ENCODE measurements at places on chromosomes 7 and 10.

DNA sequence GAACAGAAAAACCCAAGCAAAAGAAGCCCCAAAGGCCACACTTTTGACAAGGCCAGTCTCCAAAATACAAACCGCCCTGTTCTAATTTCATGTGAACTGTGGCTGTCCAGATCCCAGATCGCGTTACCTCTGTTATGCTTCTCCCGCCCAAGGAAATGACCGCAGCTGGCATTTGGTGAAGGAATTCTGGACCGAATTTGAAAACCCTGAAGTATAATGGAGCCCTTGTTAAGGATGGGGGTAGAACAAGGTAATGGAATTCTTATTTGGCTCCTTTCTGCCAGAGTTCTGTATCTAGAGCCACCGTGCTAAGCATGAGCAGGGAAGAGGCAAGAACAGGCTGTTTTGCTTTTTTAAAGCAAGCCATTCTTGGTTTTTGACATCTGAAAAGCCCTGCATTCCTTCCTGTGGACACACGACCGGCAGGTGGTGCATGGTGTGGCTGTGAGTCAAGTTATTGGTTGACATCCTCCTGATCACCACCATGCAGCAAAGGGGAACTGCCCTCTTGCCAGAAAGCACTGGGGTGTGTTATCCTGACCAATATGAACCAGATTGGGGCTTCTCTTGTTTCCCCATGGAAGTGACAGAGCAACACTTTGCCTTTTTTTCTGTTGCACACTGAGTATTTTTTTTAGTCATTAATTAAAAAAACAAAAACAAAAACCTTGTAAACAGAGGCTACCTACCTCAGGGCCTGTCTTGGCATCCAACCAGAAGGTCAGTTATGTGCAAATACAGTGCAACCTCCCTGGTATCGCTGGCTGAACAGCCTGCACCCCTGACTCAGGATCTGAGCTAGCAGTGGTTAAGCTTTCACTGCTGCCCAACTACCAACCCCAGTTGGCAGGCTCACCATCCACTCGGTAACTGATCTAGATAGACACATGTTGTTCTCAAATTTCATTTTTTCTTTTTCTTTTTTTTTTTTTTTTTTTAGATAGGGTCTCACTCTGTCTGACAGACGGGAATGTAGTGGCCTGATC, 14.2 kb downstream of the UCMA start:
- no peak for DNase-seq

- DNase-seq: no peak
Measured at GRCh38 chr10:86851328-86852207, 95.1 kb downstream of the BMPR1A start.

- DNase-seq: no peak
Measured at GRCh38 chr7:730501-731439, 3.7 kb upstream of the PRKAR1B start.

DNA sequence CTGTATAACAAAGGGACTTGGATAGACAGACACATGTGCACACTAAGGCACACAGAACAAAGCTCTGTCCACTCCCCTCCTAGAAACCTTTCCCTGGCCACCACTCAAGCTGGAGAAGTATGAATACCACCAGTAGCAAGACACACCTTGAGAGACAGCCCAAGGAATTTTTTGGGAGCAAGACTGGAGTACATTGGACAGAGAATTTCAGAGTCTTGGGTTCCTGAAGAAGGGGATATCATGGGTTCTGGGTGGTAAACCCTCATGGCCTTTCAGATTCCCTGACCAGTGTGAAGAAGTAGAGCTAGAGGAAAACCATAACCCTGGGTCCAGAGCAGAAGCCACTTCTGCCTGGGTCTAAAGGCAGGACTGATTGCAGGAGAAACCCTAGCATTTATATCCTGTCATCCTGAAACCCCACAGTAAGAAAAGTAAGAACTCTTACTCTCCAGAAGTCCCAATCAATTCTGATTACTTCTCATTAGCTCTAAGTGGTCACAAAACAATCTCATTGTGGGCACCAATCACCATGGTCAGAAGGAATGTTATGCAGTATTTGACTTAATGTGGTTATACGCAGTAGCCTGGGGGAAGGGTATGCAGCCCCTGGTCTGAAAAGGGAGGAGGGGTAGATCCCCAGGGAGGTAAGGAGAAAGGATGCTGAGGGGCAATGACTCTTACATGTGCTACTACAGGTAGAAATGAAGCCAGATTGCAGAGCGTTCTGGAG, 20.4 kb upstream of the MACC1 start:
- DNase-seq: no peak

- DNase-seq: no peak
Measured at GRCh38 chr10:87642988-87643387, 16.7 kb upstream of the PAPSS2 start.

DNA sequence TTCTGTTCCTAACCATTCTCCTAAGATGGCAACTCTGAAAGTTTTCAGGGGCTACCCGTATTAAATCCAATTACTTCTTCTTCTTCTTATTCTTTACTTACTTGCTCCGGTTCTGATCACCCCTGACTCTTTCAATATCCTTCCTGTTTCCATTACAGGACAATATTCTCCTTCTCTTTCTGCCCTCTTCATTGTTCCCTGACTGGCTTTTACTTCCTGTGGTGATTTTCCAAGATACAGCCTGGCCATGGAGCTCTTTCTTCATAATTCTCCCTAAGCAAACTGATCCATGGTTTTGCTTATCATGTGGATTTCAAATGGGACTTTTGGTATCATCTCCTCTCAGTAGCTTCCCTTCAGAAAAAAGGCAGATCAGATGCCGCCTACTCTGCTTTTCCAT, 35.4 kb downstream of the CCDC186 start:
- DNase-seq: no peak

GRCh38 chr7:50450590-50451032, 461 bp upstream of the FIGNL1 start:
- peak; percentile 26 for DNase-seq

DNA sequence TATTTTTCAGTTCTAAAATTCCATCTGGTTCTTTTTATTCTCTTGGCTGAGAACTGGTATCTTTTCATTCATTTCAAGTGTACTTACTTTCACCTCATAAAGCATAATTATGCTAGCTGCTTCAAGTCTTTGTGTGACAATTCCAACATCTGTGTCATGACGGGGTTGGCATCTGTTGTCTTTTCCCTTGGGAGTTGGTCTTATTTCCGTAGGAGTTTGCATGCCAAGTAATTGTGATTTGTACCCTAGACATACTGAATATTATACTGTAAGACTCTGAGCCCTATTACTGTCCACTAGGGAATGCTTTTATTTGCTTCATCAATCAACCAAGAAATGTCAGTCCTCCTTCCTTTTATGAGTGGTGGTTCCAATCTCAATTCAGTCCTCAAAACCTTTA, 24.6 kb upstream of the HUS1 start:
- DNase-seq: no peak
